ENCODE measurements at places on chromosomes 5 and 9.

DNA sequence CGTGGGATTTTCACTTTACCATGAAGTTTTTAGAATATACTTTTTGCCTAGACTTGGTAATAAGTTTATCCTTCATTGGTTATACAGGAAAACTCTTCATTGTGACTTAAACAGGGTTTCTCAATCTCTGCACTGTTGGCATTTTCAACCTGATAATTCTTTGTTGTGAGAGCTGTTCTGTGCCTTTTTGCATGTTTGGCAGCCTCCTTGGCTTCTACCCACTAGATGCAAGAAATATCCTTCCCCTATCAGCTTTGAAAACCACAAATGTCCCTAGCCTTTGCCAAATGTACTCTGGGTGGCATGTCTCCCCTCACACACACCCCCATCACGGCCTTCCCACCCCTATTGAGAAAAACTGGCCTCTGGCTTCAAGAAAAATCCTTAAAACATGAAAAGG, 180.9 kb downstream of the ESM1 start:
- no peak for DNase-seq

GRCh38 chr5:176653401-176654385, 6.4 kb downstream of the TSPAN17 start:
- DNase-seq, result no peak

DNA sequence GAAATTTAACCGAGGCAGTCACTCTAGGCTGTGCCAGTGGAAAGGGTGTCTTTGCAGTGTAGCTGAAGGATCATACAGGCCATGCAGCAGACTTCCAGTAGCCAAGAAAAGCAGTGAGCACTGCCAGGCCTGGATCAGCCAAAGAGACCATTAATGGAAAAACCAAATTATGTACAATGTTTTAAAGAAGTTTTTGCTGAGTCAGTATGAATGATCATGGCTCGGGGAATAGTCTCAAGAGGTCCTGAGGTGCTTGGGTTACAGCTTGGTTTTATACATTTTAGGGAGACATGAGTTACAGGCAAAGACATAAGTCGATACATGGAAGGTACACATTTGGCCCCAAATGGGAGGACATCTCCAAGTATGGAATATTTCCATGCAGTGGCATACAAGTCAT, 141.3 kb downstream of the YTHDC2 start:
- DNase-seq, result no peak

DNA sequence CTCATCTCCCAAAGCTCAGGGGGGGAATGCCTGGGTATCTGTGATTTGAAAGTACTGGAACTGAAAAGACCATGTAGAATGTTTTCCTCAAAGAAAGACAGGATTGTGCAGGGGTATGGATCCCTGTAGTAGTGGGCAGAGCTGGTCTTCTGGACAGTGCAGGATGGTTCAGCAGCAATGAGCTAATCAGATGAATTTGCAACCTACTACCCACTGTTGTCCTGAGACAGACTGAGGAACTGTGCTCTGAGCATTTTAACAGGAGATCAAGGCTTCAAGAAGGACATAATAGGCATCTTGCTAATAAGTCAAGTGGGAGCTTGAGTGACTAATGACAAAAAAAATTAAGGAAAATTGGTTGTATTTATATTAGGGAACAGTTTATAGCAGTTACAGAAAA, 61.7 kb downstream of the FYB1 start:
- DNase-seq, result no peak

DNA sequence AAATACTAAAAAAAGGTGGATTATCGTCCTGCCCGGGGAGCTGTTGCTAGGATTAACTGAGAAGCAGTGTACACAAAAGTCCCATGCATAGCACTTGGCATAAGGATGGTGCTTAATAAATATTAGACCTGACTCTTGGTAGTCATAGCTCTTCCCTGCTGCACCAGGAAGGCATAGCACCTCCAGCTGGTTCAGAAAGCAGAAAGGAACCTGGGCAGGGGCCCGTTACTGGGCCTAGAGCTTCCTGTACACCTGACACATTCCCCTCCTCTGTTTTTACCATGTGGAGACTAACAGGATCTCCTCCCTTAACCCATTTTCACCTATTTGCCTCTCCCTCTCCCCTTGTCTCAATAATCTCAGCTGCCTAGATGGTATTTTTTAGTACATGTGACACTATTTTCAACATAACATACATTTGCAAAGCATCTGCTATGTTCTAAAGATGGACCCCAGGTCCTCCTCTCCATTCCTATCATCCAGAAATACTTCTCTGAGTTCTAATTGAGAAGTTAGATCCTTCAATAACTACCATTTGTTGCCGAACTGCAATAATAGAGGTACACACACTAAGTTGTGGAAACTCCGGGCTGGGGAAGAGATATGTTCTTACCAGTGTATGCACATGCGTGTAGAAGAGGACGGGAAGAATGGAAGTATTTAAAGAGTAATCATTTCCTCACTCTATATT, 3.2 kb upstream of the ANP32B start:
- DNase-seq, result no peak

GRCh38 chr9:81574405-81574804, 114.9 kb downstream of the TLE1 start:
- DNase-seq, result no peak

- DNase-seq, result no peak
Observed at GRCh38 chr9:8156346-8156745, 356.8 kb upstream of the DMAC1 start.

DNA sequence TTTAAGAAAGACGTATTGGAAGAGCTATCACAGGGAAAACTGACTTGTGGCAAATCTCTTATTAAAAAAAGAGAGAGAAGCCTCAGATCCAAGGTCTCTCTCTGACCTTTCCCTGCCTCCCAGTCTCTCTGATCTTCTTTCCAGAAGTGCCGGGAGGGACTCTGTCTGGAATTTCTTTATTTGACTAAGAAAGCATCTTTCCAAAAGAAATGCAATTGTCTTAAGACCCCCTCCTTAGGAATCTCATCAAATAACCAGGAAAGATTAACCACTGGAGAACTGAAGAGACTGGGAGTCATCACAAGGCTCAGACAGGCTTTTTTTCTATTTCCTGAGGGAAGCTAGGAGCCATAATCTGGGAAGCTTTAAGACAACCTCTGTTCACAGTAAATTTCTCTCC, 4.6 kb downstream of the C1QTNF3 start:
- DNase-seq, result no peak

Measured in left hindlimb (tissue), 1 donor.